ENCODE measurements at places on chromosomes 5 and 9.

- no peak for DNase-seq
These were observed 4.4 kb upstream of the EXOC3 start for GRCh38 chr5:438481-438981.

DNA sequence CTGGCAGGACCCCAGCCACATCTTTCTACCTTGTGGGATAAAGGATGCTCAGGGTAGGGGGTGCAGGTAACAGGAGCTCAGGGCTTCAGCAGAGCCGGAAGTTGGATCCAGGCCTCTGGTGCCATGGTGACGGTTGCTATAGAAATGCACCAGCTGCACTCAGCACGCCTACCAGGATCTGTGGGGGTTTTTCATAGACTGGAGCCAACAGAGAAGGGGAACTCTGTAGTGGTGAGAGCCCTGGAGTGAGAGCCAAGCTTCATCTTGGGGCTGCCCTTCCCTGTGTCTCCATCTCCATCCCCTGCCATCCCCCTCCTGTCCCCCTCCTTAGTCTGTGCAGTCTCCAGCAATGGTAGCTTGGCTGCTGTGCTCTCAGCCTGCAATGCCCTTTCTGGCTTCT, 27.5 kb upstream of the BOD1 start:
- no peak for DNase-seq

GRCh38 chr9:116238225-116238624, 84.6 kb downstream of the PAPPA start:
- DNase-seq, result no peak

- no peak for DNase-seq
These were observed 1525.5 kb upstream of the NUDT12 start for GRCh38 chr5:105088102-105088501.

- no peak for DNase-seq
These were observed 16.6 kb downstream of the OTULINL start for GRCh38 chr5:14598225-14598624.

All from stimulated activated CD8-positive, alpha-beta memory T cell treated with anti-CD3 and anti-CD28 coated beads, Interleukin-15, amount 100 ng/mL, for 24 hours (primary cell).